ENCODE measurements at places on chromosomes 4 and X.

GRCh38 chrX:78603908-78604307, 55.2 kb downstream of the RTL3 start:
- no peak for DNase-seq

GRCh38 chr4:10074076-10074766, 42.4 kb downstream of the WDR1 start:
- peak; percentile 28 for DNase-seq

- DNase-seq, result peak; percentile 75
Observed at GRCh38 chr4:3384771-3385710, 56.7 kb upstream of the HGFAC start.

DNA sequence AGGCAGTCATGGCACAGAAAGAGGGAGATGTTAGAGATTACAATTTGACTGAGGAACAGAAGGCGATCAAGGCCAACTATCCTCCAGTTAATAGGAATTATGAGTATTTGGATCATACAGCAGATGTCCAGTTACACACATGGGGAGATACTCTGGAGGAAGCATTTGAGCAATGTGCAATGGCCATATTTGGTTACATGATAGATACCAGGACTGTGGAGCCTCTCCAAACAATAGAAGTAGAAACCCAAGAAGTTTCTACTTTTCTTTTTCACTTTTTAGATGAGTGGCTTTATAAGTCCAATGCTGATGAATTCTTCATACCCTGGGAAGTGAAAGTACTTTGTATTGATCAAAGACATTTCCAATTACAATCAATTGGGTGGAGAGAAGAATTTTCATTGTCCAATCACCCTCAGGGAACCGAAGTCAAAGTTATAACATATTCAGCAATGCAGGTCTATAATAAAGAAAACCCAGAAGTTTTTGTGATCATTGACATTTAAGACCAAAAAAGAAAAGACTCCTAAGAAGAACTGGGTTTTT, 139.1 kb downstream of the MAB21L2 start:
- no peak for DNase-seq

DNA sequence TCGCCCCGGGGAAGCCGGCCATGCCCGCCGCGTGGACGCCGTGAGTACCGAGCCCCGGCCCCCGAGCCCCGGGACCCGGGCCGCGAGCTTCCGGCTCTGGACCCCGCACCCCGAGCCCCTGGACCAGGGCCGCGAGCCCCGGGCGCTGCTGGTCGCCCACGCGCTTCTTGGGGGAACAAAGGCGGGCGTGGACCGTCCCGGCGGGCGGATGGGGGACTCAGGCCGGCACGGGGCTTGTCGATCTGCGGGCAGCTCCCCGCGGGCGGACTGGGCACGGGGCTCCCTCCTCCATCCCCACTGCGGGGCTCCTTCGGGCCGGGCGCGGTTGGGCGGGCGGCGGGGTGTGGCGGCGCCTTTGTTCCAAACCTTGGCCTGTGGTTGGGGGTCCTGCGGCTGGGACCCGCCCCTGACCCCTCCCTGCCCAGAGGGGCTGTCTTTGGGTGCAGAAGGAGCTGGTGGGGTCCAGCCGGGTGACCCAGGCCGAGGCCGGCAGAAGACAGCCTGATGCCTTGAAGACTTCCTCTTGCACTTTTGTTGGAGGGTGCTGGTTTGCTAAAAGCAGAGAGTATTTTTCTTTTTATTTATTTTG, 25.2 kb upstream of the ADD1 start:
- DNase-seq, result no peak

DNA sequence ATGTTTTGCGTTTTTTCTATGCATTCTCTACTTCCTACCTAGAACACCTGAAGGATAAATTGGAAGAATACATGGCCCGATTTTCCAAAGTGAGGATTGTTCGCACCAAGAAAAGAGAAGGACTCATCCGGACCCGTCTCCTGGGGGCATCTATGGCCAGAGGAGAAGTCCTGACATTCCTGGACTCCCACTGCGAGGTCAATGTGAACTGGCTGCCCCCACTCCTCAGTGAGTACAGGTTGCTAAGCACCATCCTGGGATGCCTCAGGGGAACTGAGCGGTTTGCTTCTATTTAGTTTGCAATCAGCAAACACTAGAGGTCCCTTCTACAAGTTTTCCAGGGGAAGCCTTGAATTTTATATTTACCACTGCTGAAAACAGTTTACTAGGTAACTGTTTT, 359.3 kb upstream of the GALNT7 start:
- no peak for DNase-seq

All from sigmoid colon (tissue), 7 donors.